Activated CD4-positive, alpha-beta memory T cell treated with anti-CD3 and anti-CD28 coated beads, Interleukin-2, amount 10 ng/mL, durations not matched to agents 7 days and 5 days (primary cell): ENCODE measurements at places on chromosomes 7 and 10. TPM values are rescaled to one million over a fixed set of nuclear protein-coding genes. Genes with fewer than 3 reads are reported as not detected.

Gene CALHM3
- total RNA-seq, result 0.48 TPM

Gene HOXA5
- total RNA-seq, result not detected

DNA sequence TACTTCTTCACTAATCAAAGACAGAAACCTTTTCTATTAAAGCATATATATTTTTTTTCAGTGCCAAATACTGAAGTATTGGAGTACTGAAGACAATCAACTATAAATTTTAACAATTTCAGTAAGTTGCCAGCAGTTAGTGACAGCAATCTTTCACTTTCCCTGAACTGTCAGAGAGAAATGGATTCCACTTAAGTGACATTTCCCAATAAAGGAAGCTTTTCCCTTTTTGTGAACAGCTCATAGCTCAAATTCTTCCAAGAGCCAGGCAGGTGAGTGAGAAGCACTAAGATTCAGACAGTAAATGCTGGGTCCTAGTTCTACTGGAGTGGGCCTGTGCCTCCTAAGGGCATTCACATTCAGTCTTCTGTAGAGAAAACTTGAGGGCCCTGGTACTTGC is 142.0 kb downstream of the SRPK2 start:
- no peak overlapping the region for H3K27ac ChIP-seq
- H3K4me1 ChIP-seq, result no peaks in the 10 kb centered on the region
- no peaks in the 10 kb centered on the region for H3K36me3 ChIP-seq
- no peak overlapping the region for H3K4me3 ChIP-seq
- no peak for DNase-seq
- no peaks in the 10 kb centered on the region for H3K27me3 ChIP-seq

Gene UTF1
- total RNA-seq, result not detected

Gene GIMAP8
- 26.4 TPM for total RNA-seq

Gene SH2B2
- 2.1 TPM for total RNA-seq

DNA sequence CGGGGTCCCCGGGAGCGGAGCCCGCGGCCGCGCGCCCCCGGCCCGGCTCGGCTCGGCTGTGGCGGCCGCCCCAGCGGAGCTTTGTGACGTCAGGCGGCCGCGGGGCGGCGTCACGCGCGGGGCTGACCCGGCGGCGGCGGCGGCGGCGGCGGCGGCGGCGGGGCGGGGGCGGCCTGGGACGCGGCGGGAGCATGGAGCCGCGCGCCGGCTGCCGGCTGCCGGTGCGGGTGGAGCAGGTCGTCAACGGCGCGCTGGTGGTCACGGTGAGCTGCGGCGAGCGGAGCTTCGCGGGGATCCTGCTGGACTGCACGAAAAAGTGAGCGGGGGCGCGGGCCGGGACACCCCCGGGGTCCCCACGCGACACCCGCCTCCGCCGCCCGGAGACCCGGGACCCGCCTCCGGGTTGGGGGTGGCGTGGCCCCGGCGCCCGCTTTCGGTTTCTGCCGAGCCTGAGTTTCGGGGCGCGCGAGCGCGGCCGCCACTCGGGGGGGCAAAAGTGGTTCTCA is at the start of gene PWWP2B:
PWWP2B (plus strand) TSS at position 165 of the 506 bp plus-strand sequence; CDS start at position 192, 27 bp downstream.
- peaks cover 6% of the 10 kb centered on the region for H3K27me3 ChIP-seq
- peaks cover 9% of the 10 kb centered on the region for H3K4me1 ChIP-seq
- DNase-seq, result peak; percentile 59
- H3K4me3 ChIP-seq, result peak within 1 kb of the TSS; percentile 79

- H3K4me3 ChIP-seq, result no peak overlapping the region
- H3K27me3 ChIP-seq, result peaks cover 24% of the 10 kb centered on the region
- H3K27ac ChIP-seq, result no peak overlapping the region
Measured at GRCh38 chr7:92843781-92844180, 7.4 kb upstream of the CDK6 start.

- peaks cover 11% of the 10 kb centered on the region for H3K4me1 ChIP-seq
- DNase-seq, result no peak
- no peaks in the 10 kb centered on the region for H3K27me3 ChIP-seq
- peaks cover 5% of the 10 kb centered on the region for H3K36me3 ChIP-seq
- no peak overlapping the region for H3K4me3 ChIP-seq
Measured at GRCh38 chr7:114889646-114890285, 32.1 kb upstream of the MDFIC start.

- H3K4me1 ChIP-seq, result no peaks in the 10 kb centered on the region
- no peaks in the 10 kb centered on the region for H3K36me3 ChIP-seq
- H3K4me3 ChIP-seq, result no peak overlapping the region
- no peaks in the 10 kb centered on the region for H3K27me3 ChIP-seq
Measured at GRCh38 chr10:129394518-129395328, 72.3 kb upstream of the MGMT start.

DNA sequence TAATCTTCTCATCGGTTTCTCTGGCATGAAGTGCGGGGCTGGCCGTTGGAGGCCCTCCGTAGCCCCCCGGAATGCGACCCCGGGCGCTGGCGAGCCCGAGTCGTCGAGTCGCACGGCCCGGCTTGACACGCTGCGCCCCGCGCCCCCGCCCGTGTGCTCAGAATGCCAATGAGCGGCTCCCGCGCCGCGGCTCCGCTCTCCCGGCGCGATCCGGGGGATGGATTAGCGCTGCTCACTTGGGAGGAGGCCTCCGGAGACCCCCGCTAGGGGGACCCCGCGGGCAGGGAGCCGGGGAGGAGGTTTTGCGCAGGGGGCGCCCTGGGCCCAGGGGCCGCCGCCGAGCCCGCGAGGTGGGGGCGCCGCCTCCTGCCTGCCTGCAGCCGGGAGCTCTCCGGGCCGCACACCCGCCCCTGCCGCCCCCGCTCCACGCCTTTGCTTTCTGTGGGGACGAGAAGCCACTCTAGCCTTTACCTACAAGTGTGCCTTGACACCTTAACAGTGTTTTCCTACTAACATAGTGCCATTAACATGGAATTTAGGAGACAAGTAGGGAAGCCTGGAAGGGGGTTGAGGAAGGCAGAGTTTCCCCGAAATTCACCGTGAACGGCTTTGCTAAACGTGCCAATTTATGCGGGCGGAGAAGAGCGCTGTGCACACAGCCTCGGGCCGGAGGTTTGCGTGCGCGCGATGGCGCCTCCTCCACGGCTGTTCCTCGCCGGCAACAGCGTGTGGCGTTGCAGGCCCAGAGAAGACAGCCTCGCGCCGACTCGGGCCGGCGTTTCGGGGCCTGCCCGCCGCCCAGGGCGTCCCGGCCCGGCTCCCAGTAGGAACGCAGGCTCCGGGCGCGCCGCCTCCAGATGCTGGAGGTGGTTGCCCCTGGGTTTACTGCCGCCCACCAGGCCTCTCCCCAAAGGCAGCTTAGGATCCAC is 7.1 kb downstream of the SHH start:
- no peaks in the 10 kb centered on the region for H3K36me3 ChIP-seq
- peaks cover 32% of the 10 kb centered on the region for H3K4me1 ChIP-seq

Gene TMEM225B
- total RNA-seq, result 1.3 TPM

DNA sequence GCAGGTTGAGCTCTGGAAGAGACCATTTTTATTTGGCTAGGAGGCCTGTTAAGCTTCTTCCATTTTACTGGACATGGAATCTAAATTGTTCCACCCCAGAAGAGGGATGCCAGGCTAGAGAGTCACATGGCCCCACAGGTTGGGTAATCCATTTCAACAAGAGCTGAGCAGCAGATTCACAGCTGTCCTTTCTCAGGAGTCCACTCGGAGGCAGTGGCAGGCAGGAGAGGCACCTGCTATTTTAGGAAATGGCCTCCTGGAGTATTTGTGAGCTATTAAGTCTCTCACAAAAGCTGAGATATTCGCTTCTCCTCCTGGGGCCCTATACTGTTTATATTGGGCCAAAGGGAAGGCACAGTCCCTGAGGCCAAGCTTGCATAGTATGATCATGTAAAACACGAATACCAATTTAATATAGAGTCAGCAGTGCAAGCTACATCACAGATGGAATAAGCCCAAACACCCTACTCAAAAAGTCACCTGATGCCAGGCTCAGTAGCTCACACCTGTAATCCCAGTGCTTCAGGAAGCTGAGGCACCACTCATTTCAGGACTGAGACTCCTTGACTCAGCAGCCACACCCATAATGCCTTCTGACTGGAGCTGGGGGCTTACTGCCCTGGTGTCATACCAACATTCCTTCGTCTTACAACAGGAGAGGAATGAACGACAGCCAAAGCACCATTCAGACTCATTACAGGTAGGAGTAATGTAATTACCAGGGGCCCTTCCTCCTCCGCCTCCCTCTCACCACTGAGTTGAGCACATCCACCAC is 124.1 kb downstream of the LMBR1 start:
- DNase-seq, result no peak
- no peaks in the 10 kb centered on the region for H3K27me3 ChIP-seq
- peaks cover 29% of the 10 kb centered on the region for H3K4me1 ChIP-seq
- no peak overlapping the region for H3K4me3 ChIP-seq
- H3K27ac ChIP-seq, result no peak overlapping the region

GRCh38 chr10:93742633-93743349 is 14.9 kb upstream of the LGI1 start:
- peaks cover 13% of the 10 kb centered on the region for H3K27me3 ChIP-seq
- DNase-seq, result no peak
- no peak overlapping the region for H3K27ac ChIP-seq

Gene HOXA9
- total RNA-seq, result not detected

Gene AGR2
- total RNA-seq, result not detected

- no peak for DNase-seq
- peaks cover 55% of the 10 kb centered on the region for H3K27me3 ChIP-seq
- H3K27ac ChIP-seq, result no peak overlapping the region
- peak overlapping the region; percentile 61 for H3K4me3 ChIP-seq
- H3K4me1 ChIP-seq, result peaks cover 56% of the 10 kb centered on the region
- H3K36me3 ChIP-seq, result peaks cover 15% of the 10 kb centered on the region
Measured at GRCh38 chr10:123149568-123150270, 1.8 kb downstream of the HMX2 start.

- peaks cover 21% of the 10 kb centered on the region for H3K36me3 ChIP-seq
- H3K27me3 ChIP-seq, result no peaks in the 10 kb centered on the region
- H3K4me3 ChIP-seq, result no peak overlapping the region
- peaks cover 8% of the 10 kb centered on the region for H3K4me1 ChIP-seq
Measured at GRCh38 chr10:35546824-35547225, 58.3 kb upstream of the GJD4 start.

DNA sequence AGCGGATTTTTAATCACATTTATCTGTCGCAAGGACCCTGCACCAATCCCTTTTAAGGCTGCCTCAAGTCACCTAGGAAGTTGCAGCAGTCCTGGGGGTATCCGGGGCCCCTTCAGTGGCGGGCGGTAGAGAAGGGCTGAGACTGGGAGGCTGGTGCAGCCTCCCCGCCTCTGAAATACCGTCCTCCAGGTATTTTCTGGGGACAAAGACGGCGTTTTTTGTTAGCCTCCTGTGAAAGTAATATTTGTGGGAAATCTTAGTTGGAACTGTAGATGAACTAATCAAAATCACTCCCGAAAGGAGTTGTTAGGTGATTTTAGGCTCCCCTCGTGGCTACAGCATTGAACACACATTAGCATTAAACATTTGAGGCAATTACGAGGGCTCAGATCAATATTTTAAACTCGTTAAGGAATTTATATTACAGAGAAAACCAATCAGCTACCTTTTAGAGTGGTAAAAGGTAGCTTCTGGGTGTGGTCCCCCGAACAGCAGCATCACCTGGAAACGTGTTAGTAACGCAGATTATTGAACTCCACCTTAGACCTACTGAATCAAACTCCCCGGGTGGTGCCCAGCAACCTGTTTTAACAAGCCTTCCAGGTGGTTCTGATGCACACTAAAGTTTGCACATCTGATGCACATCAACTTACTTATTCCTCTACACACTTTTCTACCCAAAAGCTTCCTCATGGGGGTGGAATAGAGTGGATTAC is 530 bp upstream of the ANXA7 start:
- peaks cover 15% of the 10 kb centered on the region for H3K36me3 ChIP-seq
- H3K27me3 ChIP-seq, result peaks cover 3% of the 10 kb centered on the region
- peak overlapping the region; percentile 84 for H3K4me3 ChIP-seq
- peak overlapping the region; percentile 63 for H3K27ac ChIP-seq
- no peak for DNase-seq
- peaks cover 46% of the 10 kb centered on the region for H3K4me1 ChIP-seq

Gene NCF1
- 1.5 TPM for total RNA-seq

DNA sequence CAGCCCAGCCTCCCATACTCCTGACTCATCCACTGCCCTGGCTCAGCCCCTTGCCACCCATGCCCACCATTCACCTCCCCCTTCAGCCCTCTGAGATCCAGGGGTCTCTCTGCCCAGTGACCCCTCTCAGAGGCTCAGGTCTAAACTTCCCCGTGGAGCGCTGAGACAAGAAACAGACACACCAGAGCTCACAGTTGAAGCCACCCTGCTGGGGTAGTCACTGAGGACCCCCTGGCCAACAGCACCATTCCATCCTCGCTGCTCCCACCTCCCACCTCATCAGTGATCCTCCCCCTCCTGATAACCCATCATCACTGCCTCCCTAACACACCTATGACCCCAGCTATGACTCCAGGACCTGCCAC is 100.7 kb downstream of the GRID1 start:
- H3K4me1 ChIP-seq, result no peaks in the 10 kb centered on the region
- H3K4me3 ChIP-seq, result no peak overlapping the region
- H3K27me3 ChIP-seq, result peaks cover 20% of the 10 kb centered on the region
- H3K27ac ChIP-seq, result no peak overlapping the region

- peaks cover 31% of the 10 kb centered on the region for H3K4me1 ChIP-seq
- no peaks in the 10 kb centered on the region for H3K27me3 ChIP-seq
- H3K27ac ChIP-seq, result peak overlapping the region; percentile 100
Measured at GRCh38 chr7:105014693-105015389, 836 bp downstream of the KMT2E start.

DNA sequence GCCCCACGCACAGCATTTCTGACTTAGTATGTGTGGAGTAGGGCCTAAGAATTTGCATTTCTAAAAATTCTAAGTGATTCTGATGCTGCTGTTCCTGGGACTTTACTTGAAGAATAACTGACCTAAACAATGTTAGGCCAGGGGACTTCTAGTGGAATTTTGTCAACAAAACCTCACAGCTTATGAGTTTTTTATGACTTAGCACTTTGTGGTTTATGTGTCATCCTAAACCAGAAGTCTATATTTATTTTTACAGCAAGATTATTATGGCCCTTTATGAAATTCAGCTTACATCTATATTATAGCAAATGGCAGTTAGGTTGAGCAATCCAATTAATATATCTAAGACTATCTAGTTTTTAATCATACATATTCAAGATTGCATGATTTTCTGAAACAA is 24.6 kb upstream of the BET1 start:
- no peaks in the 10 kb centered on the region for H3K4me1 ChIP-seq
- no peak overlapping the region for H3K27ac ChIP-seq
- no peaks in the 10 kb centered on the region for H3K36me3 ChIP-seq
- H3K4me3 ChIP-seq, result no peak overlapping the region

DNA sequence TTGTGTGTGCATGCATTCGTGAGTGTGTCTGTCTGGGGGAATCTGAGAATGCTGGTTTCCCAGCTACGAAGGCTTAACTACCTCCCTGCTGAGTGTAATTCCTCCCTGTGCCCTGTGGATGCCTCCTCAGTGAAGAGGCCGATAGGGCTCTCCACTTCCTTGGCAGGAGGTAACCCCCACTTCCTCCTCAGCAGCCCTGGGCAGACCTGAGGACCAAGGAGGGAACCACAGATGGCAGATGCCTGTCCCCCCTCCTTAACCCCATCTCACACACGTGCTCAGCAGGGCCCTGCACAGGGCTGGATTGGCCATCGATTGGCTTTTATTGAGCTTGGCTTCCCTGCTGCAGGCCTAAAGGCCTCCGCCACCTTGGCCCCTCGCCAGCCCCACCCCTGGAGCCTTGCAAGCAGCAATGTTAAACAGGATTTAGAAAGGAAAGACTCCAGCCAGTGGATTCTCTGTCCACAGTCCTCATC is 45.6 kb upstream of the LRRC4 start:
- H3K27ac ChIP-seq, result no peak overlapping the region
- no peak for DNase-seq
- no peak overlapping the region for H3K4me3 ChIP-seq

Gene ATG9B
- 8.6 TPM for total RNA-seq

- no peaks in the 10 kb centered on the region for H3K27me3 ChIP-seq
- no peaks in the 10 kb centered on the region for H3K4me1 ChIP-seq
- H3K4me3 ChIP-seq, result no peak overlapping the region
- no peak for DNase-seq
- H3K27ac ChIP-seq, result no peak overlapping the region
- H3K36me3 ChIP-seq, result no peaks in the 10 kb centered on the region
Measured at GRCh38 chr7:133618970-133619369, 366.1 kb downstream of the EXOC4 start.
